CD14-positive monocyte (primary cell): ENCODE measurements at places on chromosomes 6 and 20.
A peak's percentile ranks its signal among the peaks of the same experiment; 100 is the strongest.

- no peak for DNase-seq
Measured at GRCh38 chr6:141482796-141483597, 649.7 kb upstream of the GJE1 start.

DNA sequence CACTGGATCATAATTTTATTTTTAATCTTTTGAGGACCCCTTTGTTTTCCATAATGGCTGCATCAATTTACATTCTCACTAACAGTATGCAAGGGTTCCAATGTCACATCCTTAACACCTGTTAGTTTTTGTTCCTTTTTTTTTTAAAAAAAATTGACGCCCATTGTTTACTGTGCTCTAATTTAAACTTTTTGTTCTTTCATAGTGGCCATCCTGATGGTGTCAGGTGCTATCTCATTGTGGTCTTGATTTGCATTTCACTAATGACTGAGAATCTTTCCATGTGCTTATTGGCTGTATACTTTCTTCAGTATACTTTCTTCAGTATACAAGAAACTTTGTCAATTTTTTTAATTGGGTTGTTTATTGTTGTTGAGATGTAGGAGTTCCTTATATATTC lies 347.0 kb downstream of the RNGTT start:
- no peak for DNase-seq

DNA sequence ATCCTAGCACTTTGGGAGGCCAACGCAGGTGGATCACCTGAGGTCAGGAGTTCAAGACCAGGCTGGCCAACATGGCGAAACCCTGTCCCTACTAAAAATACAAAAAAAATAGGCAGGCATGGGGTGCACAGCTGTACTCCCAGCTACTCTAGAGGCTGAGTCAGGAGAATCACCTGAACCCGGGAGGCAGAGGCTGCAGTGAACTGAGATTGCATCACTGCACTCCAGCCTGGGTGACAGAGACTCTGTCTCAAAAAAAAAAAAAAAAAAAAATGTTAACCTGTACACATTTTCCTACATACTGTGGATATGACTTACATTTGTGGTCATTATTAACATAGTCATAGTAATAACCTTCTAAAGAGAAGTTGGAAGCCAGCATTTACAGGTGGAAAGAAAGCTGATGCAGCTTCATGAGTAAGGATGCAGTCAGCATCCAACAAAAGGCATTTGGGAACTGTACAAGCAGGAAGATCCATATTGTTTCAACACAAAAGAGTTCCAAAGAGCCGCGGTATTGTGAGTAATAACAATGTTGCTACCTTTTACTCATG lies 186.2 kb downstream of the GPX5 start:
- DNase-seq, result no peak

GRCh38 chr6:116029535-116029934 lies 31.2 kb downstream of the FRK start:
- no peak for DNase-seq

GRCh38 chr6:3841711-3842565 lies 7.2 kb upstream of the FAM50B start:
- no peak for DNase-seq

DNA sequence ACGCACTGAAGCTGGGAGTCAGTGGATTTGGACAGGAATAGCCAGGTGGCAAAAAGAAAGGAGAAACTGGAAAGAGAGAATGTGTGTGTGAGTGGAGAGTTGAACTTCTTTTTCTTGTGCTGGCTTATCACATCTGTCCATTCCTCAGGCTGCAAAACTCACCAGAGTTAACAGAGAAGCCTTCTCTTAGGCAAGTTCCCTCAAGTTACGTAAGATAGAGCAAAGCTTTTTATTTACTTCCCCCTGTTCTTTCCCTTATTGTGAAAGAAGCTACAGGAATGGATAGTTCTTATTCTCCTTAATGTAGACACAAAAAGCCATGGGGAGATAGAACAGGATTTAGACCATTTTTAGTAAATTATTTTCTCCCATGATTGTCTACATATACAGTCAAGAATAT lies 188.6 kb downstream of the BMP2 start:
- DNase-seq, result peak; percentile 88

GRCh38 chr6:20600831-20601230 lies 66.6 kb downstream of the CDKAL1 start:
- no peak for DNase-seq

- DNase-seq, result peak; percentile 39
Measured at GRCh38 chr6:4281341-4282293, 146.2 kb upstream of the ECI2 start.

DNA sequence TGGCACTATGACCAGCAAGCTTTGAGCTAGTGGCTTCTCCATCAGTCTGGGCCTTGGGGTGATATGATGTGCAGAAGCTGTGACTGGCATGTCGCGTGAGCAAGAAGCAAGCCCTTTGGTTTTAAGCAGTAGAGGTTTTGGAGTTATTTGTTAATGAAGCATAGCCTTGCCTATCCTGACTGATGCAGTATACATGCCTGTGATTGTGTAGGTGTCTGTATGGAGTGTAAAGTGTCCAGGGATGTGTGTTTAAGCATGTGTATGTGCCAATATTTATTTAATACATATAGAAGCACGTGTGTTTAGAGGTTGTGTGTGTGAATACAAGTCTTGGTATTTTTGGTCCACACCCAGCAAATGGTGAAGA lies 61.0 kb upstream of the CCDC167 start:
- no peak for DNase-seq

GRCh38 chr20:38932457-38933120 lies 6.4 kb downstream of the FAM83D start:
- no peak for DNase-seq

DNA sequence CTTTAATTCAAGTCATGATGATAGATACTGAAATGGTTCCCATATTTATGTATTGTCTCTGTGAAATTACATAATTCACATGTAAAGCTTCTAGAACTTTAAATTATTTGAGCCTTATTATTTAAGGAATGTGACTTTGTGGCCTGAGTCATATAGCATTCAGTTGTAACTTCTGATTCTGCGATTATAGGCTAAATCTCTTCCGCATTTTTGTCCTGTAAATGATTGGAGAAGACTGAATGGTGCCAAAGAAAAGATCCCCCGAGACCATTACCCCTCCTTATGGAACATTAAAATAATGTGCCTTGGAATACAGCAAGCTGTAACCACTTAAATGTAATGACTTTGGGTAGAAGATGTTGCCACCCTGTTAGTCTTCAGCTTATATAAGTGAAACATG lies 63.3 kb upstream of the MAP7 start:
- DNase-seq, result no peak

- DNase-seq, result no peak
Measured at GRCh38 chr6:47299965-47300364, 9.7 kb downstream of the TNFRSF21 start.

DNA sequence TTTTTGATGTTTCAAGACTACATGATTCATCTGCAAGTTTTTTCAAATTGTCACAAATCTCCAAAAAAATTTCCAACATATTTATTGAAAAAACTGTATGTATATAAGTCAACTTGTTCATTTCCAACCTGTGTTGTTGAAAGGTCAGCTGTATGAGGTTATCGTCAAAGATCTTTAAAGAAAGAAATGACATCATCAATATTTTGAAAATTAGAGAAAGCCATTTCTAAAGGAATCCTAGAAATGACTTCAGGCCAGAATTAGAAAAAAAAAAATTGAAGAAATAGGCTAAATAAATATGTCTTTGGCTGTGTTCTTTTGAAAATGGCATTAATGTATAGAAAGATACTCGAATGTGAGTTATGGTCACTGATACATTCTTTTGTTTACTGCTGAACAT lies 6.8 kb downstream of the RNF146 start:
- DNase-seq, result no peak

- DNase-seq, result no peak
Measured at GRCh38 chr6:121759370-121759769, 323.9 kb downstream of the GJA1 start.

DNA sequence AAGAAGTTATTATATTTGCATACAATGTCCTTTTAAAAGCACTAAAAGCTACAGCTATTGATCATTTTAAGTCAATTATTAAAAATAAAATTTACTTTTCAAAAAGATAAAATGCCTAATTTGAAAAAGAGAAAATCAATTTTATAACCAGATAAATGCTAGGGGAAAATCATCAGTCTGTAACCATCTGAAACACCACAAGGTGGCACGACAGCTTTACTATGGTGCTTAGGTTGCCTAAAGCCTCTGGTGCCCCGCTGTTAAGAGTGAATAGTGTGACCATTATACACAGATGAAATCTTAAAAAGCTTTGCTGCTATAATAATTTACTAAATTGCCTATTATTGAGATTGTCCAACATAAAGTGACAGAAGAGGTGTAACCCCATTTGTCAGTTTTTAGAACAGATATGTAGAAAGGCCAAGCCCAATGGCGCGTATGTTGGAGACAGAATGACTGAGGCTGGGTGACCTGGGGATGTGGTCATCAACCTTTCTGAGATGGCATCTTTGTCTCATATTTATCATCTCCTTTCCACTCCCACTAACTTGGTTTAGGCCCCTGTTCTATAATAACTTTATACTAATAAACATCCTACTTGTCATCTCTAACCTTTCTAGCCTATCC lies 100.8 kb downstream of the MOXD1 start:
- no peak for DNase-seq

DNA sequence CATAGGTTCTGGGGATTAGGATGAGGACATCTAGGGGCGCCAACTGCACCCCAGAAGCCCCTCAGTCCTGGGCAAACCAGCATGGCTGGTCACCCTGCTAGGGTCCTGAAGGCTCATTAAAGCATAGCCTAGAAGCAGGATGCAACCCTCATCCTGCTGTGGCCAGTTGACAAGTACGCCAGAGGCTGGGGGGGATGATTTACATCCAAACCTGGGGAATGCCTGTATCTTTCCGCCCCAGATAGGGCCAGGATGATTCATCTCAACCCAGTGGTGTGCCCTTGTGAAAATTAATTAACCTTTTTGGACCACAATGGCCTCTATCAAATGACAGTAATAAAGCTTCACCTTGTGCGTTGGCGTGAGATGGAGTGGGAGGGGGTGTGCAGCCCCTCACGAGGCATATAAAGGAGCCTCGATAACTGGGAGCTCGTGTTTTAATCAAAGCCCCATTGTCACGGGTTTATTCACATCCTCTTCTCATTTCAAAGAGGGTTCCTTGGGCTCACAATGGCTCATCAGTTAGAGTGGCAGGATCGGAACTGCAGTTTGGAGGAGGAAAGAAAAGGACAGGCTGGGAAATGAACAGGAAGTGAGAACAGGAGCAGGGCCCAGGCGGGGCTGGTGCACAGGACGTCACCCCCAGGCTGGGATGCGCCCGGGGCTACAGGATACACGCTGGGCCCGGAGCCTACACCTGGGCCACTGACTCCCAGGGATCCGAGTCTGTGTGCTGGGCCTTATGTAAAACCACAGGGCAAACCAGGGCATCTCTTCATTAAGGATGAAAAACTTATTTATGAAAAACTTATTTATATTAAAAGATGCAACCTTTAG lies 121.8 kb upstream of the PHACTR3 start:
- no peak for DNase-seq

GRCh38 chr6:159973951-159974350 lies 5.1 kb downstream of the IGF2R start:
- DNase-seq, result peak; percentile 74

DNA sequence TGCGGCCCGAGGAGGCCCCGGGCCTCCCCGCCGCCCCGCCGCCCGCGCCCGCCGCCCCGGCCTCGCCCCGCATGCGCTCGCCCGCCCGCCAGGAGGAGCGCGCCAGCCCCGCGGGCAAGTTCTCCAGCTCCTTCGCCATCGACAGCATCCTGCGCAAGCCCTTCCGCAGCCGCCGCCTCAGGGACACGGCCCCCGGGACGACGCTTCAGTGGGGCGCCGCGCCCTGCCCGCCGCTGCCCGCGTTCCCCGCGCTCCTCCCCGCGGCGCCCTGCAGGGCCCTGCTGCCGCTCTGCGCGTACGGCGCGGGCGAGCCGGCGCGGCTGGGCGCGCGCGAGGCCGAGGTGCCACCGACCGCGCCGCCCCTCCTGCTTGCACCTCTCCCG lies 1.5 kb downstream of the FOXQ1 start:
- DNase-seq, result no peak

DNA sequence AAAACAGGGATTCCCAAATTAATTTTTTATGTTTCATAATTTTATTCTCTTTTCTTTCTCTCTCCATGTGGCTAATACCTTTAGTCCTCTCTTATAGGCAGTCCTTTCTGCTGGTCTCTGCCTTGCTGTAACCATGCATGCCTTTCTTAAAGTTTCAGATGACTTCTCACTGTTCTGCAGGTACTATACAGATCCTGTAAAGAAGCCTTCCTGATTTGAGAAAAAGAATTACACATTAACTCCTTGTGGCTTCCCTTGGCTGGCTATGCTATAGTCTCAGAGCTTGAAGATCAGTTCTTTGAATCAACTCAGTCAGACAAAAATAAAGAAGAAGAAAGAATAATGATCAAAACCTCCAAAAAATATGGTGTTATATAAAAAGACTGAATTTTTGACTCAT lies 7.3 kb upstream of the GPR63 start:
- no peak for DNase-seq

DNA sequence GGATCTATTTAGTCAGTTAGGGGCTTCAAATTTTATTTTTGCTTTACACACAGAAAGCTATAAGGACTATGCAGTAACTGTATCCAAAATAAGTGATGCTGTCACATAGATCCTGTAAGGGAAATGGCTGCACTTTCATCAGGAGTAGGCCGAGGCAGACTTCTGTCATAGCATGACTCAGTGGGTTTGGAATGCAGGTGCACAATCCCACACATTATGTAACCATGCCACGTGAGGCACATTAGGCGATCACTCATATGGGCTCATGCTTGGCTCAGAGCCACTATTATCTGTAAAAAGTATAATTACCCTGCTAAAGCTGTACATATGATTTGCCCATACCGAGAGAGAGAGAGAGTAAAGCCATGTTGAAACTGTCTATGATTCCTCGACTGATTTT lies 1189.4 kb upstream of the EYS start:
- DNase-seq, result no peak

GRCh38 chr6:125099211-125100073 lies 54.1 kb upstream of the TPD52L1 start:
- peak; percentile 16 for DNase-seq

DNA sequence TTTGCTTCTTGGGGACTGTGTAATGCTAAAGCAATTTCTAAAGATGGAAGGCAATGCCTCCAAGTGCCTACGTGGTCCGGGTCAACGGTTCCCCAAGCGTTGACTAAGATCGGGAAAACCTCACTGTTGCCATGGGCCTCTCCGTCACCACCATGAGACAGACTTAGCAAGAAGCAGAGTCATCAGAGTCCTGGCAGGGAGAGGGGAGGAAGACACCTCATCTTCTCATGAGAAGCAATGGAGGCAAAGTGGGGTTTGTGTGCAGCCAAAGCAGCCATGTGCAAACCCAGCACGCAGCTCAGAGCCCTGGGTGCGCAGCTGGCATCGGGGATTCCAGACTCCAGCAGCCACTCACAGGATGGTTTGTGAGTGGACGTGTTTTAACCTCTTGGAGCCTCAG lies 111.4 kb downstream of the SYNDIG1 start:
- no peak for DNase-seq

DNA sequence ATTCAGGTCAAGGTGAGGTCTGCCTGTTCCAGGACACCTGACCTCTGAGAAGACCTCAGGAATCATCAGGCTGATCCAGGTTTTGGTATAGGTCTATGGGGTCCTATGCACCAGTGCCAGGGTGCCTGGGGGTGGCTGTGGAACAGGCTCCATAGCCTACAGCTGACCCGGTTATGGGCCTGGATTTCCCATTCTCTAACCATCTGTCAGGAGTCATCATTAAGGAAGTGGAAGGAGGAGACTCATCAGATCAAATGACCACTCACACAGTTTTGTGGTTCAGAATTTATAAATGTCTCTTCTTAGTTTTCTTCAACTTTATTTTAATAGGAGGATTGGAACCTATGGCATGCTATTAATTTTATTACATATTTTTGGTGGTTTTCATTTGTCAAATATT lies 14.8 kb downstream of the PLA2G7 start:
- DNase-seq, result no peak
